WTC11 (cell line): ENCODE measurements at places on chromosomes 6 and 20.

GRCh38 chr6:166862978-166863530 lies 93.3 kb downstream of the RNASET2 start:
- H3K36me3 ChIP-seq: peaks cover 15% of the 10 kb centered on the region
- peak; percentile 49 for DNase-seq
- H3K27me3 ChIP-seq: peaks cover 30% of the 10 kb centered on the region
- peaks cover 8% of the 10 kb centered on the region for H3K4me1 ChIP-seq
- H3K4me3 ChIP-seq: peak overlapping the region; percentile 90

GRCh38 chr20:63145156-63145555 lies 70.8 kb downstream of the YTHDF1 start:
- H3K36me3 ChIP-seq: peaks cover 21% of the 10 kb centered on the region
- H3K27ac ChIP-seq: no peak overlapping the region
- peaks cover 8% of the 10 kb centered on the region for H3K27me3 ChIP-seq

- no peak for DNase-seq
- no peak overlapping the region for H3K4me3 ChIP-seq
- H3K27ac ChIP-seq: no peak overlapping the region
- H3K27me3 ChIP-seq: peaks cover 24% of the 10 kb centered on the region
- H3K36me3 ChIP-seq: peaks cover 3% of the 10 kb centered on the region; the same call in 1 of the 2 replicates
- no peaks in the 10 kb centered on the region for H3K4me1 ChIP-seq
Observed at GRCh38 chr6:42555477-42556457, 8.1 kb upstream of the UBR2 start.

- DNase-seq: no peak
- no peak overlapping the region for H3K27ac ChIP-seq
- no peak overlapping the region for H3K4me3 ChIP-seq
- H3K27me3 ChIP-seq: no peaks in the 10 kb centered on the region
Observed at GRCh38 chr6:63663147-63663955, 27.7 kb downstream of the PHF3 start.

- peaks cover 6% of the 10 kb centered on the region for H3K27me3 ChIP-seq
- no peak overlapping the region for H3K27ac ChIP-seq
Observed at GRCh38 chr6:112027942-112028674, 25.8 kb upstream of the CCN6 start.

GRCh38 chr6:16200321-16200883 lies 38.0 kb upstream of the GMPR start:
- H3K4me3 ChIP-seq: no peak overlapping the region
- H3K36me3 ChIP-seq: no peaks in the 10 kb centered on the region
- DNase-seq: no peak
- H3K4me1 ChIP-seq: peaks cover 14% of the 10 kb centered on the region
- no peaks in the 10 kb centered on the region for H3K27me3 ChIP-seq

DNA sequence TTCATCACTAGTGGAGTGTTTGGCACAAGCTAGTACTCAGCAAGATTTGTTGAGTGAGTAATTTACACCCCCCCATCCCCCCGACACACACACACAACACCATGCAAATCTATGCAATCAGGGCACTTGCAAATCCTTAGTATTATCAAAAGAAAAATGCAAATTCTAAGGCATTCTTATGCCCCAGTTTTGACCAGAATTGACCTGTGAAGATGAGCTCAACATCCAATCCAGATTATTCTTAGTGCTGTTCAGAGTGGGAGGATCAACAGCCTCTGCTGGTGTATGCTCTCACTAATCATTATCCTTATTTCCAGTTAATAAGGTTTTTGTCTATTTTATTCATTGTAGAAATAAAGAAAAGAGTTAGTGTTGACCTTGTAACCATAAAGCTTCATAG lies 185.4 kb downstream of the PLCB1 start:
- DNase-seq: no peak
- H3K27me3 ChIP-seq: no peaks in the 10 kb centered on the region
- no peaks in the 10 kb centered on the region for H3K36me3 ChIP-seq
- H3K27ac ChIP-seq: no peak overlapping the region

DNA sequence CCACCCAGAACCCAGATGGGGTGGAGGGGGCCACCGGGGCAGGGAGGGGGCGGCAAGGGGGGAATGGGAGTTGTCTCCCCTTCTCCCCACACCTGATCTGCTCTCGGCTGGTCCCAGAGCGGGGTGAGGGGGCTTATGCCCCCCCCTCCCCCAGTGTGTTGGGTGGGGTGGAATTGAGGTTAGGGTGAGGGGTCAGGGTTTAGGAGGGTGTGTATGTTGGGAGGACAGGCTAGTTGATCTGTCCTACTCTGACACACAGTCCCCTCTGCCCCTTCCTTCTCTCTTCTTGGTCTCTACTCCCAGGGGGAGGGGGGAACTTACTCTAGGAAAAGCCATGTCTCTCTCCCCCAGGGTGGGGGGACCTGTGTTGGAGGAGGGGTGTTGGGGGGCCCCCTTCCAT lies 1.9 kb upstream of the ZBTB9 start:
- H3K27ac ChIP-seq: no peak overlapping the region
- H3K36me3 ChIP-seq: peaks cover 42% of the 10 kb centered on the region
- no peaks in the 10 kb centered on the region for H3K27me3 ChIP-seq
- H3K4me1 ChIP-seq: peaks cover 17% of the 10 kb centered on the region
- DNase-seq: no peak

- H3K27ac ChIP-seq: no peak overlapping the region
- no peaks in the 10 kb centered on the region; the same call in 1 of the 2 replicates for H3K4me1 ChIP-seq
- H3K27me3 ChIP-seq: peaks cover 12% of the 10 kb centered on the region
- no peak overlapping the region for H3K4me3 ChIP-seq
- H3K36me3 ChIP-seq: peaks cover 22% of the 10 kb centered on the region
Observed at GRCh38 chr6:34020807-34021553, 124.9 kb downstream of the GRM4 start.

DNA sequence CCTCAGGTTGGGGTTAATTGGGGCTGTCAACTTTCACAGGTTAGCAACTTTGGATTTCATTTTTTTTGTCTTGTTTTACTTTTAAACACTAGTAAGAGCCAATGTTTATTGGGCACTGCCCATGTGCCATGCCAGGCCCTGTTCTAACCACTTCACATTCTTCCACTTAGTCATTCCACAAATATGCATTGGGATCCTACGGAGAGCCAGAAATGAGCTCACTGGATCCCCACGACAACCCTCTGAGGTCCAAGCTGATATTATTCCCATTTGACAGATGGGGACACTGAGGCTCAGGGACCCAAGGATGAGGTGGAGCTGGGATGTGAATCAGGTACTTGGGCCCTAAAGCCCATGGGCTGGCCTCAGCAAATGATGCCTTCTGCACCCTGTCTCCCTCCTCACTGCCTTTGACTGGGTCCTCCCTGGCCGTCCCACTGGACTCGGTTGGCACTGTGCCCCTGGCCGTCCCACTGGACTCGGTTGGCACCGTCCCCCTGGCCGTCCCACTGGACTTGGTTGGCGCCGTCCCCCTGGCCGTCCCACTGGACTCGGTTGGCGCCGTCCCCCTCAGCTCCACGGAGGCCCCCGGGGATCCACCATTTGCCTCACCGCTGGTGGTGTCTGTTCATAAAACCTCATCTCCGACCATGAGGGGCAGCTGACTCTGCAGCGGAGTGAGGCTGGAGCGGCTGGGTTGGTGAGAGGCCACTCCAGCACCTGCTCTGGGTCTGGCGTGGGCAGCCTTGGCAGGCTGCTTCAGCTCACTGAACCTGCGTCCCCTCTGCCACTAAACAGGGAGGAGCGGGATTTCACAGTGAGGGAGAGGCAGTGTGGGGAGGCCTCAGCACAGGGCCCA lies 4.8 kb upstream of the PMEPA1 start:
- no peak overlapping the region for H3K27ac ChIP-seq
- peaks cover 2% of the 10 kb centered on the region for H3K27me3 ChIP-seq
- no peak overlapping the region for H3K4me3 ChIP-seq

DNA sequence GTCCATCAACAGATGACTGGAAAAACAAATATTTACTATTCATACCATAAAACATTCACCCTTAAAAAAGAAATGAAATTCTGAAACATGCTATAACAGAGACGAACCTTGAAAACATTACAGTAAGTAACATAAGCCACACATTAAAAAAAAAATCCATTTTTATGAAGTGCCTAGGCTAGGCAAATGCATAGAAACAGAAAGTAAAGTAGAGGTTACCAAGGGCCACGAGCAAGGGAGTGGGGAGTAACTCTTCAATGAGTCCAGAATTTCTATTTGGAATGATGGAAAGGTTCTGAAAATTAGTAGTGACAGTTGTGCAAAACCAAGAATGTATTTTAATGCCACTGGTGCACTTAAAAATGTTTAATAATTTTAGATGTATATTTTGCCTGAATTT lies 47.7 kb downstream of the STAU1 start:
- H3K27me3 ChIP-seq: no peaks in the 10 kb centered on the region
- DNase-seq: no peak
- H3K36me3 ChIP-seq: peaks cover 13% of the 10 kb centered on the region
- no peaks in the 10 kb centered on the region for H3K4me1 ChIP-seq
- H3K27ac ChIP-seq: no peak overlapping the region

DNA sequence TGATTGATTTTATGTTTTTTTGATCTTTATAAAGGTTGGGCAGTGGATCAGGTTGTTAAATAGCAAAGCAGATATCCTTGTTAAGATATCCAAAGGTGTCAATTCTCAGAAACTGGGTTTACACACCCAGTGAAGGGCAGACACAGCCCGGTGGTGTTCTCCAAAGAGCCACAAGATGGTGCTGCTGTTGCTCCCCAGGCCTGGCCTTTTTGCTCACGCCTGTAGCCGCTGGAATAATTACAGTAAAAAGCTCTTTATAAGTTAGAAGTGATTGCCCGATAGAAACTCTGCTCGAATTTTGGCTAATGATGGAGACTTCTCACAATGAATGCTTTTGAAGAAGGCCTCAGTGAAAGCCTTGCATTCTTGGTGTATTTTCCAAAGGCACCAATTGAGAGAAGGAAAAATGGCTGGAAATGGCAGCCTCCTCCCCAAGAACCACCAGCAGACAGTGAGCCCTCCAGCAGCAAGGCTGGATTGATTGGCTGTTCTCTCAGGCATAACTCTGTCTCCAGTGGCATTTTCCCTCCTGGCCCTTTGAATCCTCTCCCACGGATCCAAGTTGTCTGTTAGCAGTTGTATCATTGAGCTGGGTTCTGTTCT lies 120.5 kb upstream of the CHD6 start:
- H3K4me1 ChIP-seq: peaks cover 11% of the 10 kb centered on the region
- no peak overlapping the region for H3K27ac ChIP-seq
- no peaks in the 10 kb centered on the region for H3K27me3 ChIP-seq

DNA sequence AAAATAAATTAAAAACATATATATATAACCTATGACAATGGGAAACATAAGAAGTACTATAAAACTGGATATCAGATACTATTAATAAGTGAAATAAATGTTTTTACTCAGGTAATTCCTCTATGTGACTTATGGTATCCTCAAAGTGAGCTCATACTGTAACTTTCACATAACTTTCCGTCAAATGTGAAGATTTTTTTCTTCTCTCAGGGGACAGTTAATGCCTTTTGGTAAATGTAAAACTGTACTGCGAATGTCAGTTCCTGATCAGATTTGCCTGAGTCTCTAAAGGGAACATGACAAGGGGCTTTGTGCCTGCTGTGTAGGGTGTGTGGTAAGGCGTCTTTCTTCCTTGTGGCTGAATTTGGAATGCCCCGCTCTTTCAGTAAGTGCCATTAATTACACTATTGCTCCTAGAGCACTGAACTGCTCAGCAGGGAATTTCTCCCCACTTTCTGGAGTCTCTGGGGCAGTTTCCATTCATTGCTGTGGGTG lies 271.8 kb downstream of the PRL start:
- peaks cover 40% of the 10 kb centered on the region for H3K4me1 ChIP-seq
- peak overlapping the region; percentile 44; the same call in 1 of the 2 replicates for H3K4me3 ChIP-seq
- DNase-seq: no peak

DNA sequence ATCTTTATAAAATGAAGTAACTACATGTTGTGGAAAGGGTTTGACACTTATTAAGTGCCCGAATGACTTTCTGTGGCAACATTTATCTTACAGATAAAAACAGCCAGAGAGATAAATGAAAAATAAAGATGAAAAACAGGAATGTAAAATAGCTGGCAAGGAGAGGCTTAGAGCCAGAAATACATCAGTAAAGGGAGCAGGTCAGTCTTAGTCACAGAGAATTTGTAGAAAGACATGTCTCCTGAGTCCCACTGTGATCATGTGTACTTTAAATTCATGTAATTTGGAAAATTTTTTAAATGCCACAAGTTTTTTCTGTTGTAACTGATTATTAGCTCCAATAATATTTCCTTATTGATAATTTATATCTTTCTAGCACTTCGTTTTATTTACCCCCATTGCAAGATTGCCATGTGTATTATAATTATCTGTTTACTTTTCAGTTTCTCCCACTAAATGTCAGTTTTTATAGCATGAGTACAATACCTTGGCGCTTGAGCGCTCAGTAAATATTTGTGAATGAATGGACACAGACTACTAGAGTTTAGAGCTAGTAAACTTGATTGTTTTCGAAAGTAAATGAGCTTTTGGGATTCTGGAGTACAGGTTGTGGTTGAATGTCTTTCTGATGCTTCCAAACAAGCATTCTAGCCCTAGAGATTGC lies 15.2 kb downstream of the TAB2 start:
- 0 out of 2 replicates have a peak overlapping the region, but pooled peaks have one; percentile 48 for H3K27ac ChIP-seq
- H3K36me3 ChIP-seq: no peaks in the 10 kb centered on the region
- no peak overlapping the region for H3K4me3 ChIP-seq
- H3K27me3 ChIP-seq: no peaks in the 10 kb centered on the region
- H3K4me1 ChIP-seq: peaks cover 81% of the 10 kb centered on the region
- no peak for DNase-seq

- DNase-seq: peak; percentile 61
- peak overlapping the region; percentile 92 for H3K4me3 ChIP-seq
- H3K27ac ChIP-seq: peak overlapping the region; percentile 69
- H3K27me3 ChIP-seq: no peaks in the 10 kb centered on the region
- H3K36me3 ChIP-seq: peaks cover 46% of the 10 kb centered on the region
Observed at GRCh38 chr6:30554962-30555815, 1.1 kb downstream of the GNL1 start.

DNA sequence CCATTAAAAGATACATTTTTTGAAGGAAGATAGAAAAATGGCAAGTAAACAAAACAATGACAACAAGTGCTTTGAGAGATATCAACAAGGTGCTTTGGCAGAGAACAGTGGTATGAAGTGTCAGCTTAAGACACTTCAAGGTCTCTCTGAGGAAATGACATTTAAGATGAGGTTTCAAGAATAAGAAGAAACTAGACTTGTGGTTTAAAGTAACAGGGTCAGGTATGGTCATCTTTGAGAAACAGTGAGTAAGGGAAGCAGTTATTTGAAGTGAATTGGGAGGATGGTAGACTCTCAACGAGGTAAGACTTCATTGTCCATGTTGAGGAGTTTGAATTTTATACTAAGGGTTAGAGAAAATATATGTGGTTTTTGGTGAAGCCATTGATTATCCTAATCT lies 77.8 kb downstream of the SYCP2L start:
- no peak overlapping the region for H3K4me3 ChIP-seq
- H3K4me1 ChIP-seq: peaks cover 13% of the 10 kb centered on the region
- no peak for DNase-seq
- H3K36me3 ChIP-seq: peaks cover 18% of the 10 kb centered on the region
- H3K27ac ChIP-seq: no peak overlapping the region

DNA sequence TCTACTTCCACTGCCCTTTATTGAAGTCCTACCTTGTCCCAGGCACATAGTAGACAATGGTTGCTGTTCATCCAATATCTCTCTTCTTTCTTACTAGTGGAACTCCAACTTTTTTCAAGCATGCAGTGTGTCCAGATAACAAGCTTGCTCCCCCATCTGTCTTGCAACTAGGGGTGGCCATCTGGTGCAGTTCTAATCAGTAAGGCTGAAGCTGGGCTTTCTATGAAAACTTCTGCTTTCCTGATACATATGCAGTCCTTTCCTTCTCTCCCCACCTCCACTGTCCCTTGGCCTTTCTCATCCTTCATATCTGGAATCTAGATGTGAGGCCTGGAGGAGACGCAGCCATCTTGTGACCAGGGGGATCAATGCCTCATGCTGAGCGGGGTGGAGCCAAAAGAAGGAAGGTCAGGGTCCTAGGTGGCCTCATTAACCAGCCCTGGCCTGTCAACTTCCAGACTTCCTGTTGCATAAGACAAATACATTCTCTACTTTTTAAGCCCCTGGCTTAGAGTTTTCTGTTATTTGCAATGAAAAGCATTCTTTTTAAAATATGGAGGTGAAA lies 59.6 kb upstream of the ZFP64 start:
- no peaks in the 10 kb centered on the region for H3K4me1 ChIP-seq
- H3K27ac ChIP-seq: no peak overlapping the region
- H3K27me3 ChIP-seq: peaks cover 7% of the 10 kb centered on the region; the same call in 1 of the 2 replicates
- no peak for DNase-seq
